Tibial nerve (tissue), 4 donors: ENCODE measurements at places on chromosomes 12 and 14.

DNA sequence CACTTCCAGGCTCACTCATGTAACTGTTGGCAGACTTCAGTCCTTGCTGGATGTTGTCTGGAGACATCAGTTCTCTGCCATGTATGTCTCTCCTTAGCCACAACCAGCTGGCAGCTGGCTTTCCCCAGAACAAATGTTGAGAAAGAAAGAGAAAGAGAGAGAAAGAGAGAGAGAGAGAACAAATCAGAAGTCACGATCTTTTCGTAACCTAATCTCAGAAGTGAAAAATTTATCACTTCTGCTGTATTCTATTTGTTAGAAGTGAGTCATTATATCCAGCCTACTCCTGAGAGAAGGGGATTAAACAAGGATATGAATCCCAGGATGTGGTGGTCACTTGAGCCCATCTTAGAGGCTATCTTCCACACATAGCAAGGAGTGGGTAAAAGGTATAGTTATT is 101.2 kb downstream of the BTG1 start:
- no peak for DNase-seq

- DNase-seq: no peak
Measured at GRCh38 chr14:49769581-49770211, 1.7 kb downstream of the KLHDC2 start.

DNA sequence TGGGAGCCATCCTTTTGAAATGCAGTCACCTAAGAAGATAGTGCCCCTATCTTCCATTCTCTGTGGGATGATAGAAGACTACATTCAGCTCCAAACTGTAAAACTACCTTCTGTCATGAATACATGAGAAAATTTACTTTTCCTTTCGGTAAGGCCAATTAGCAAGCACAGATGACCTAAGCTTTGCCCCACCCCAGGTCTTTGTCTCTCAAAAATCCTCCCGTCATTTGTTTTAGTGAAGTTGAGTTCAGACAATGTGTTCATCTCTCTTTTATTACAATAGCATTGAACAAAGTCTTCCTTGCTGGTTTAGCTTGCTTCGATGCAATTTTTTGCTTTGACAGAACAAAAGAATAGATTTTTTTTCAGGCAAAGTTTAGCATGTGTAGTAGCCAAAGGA is 18.2 kb upstream of the FSCB start:
- no peak for DNase-seq

GRCh38 chr12:78192979-78193378 is 362.3 kb downstream of the NAV3 start:
- DNase-seq: no peak

GRCh38 chr14:35337269-35338255 is 45.4 kb downstream of the PSMA6 start:
- DNase-seq: no peak

DNA sequence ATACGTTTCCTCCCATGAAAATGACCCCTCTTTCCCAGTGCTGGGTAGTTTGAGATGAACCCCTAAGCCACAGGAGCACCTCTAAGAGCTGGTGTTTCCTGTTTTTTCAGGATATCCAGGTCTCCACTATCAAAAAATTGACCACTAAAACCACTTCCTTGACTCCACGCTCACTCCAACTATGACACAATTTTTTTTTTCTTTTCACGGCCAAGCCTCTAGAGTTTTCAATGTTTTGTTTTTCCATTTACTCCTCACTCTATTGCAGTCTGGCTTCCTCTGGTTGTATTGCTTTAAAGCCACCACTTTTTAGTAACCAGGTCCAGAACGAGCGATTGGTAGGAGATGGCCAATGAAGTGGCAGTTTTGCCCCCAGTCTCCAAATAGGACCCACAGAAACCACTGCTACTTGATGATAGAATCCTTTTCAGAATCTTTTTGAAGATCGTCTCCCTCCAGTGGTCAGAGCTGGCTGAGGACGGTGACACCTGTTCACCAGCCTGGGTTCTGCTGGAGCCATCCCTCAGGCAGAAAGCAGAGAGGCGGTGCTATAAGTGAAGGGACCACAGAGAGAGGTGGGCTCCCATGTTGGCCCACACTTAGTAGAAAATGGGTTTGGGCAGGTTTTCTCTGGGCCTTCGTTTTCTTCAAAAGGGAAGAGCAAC is 454.4 kb downstream of the VRK1 start:
- DNase-seq: no peak

DNA sequence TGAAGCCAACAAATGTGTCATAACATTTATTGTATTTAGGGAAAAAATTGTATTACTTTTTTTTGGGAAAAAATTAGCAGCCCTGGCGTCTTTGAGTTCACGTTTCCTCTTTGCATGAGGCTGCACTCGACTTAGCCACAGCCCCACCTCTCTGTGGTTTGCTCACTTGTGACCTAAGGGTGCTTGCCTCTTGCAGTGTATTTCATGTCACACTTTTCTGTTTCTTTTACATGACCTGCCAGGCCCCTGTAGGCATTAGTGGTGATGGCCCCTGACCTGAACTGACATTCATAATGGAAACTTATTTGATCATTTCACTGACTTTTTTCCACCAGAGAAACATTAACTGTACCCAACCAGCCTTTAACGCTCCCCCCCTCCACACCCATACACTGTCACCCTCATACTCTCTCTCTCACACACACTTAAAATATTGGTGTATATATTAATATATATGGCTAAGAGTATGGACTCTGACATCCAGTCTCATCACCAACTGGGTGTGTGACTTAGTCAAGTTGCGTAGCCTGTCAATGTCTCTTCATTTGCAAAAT is 122.9 kb downstream of the PRKCH start:
- no peak for DNase-seq

DNA sequence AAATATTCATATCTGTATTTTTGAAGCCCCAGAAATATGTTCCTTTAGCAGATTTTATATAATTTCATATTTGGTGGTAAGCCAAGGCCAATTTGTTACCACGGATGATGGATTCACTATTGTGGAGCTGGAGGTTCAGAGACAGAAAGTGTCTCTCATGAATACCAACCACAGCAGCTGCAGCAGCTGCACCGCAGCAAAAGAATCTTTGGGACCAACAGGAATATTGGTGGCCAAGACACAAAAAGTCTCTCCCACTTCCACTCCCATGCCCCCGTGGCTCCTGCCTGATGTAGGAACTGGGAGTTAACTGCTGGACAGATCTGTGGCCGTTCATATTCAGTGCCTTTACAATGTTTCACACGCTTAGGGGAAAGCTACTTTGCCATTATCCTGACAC is 155.3 kb downstream of the ADAMTS20 start:
- DNase-seq: no peak

- DNase-seq: no peak
Measured at GRCh38 chr12:118311666-118312065, 61.0 kb downstream of the TAOK3 start.
